ENCODE measurements at places on chromosomes 3 and 15.

DNA sequence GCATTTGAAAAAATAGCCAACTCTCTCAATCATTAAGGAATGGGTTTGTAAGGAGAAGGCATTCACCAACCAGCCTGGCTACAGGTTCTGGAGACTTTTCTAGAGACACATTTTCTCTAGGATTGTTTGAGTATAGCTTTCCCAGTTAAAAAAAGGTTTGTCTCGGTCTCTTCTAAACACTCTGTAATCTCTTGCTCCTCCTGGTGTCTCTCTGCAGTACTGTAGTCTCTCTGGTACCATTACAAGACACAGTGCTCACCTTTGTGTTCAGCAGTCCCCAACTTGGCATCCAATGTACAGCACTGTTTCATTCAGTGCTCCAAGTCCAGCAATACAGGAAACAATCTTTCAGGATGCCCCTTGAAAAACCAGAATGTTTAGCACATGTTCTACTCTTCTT is 534.4 kb downstream of the ZNF385D start:
- no peak for DNase-seq

DNA sequence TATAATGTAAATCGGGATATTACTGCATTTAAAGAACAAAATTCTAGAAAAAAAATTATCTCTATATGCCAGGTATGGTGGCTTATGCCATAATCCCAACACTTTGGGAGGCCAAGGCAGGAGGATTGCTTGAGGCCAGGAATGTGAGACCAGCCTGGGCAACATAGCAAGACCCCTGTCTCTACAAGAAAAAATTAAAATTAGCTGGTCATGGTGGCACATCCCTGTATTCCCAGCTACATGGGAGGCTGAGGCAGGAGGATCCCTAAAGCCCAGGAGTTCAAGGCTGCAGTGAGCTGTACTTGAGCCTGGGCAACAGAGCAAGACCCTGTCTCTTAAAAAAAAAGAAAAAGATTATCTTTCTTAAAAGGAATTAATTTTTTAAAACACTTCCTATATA is 12.8 kb downstream of the SENP7 start:
- DNase-seq, result no peak

DNA sequence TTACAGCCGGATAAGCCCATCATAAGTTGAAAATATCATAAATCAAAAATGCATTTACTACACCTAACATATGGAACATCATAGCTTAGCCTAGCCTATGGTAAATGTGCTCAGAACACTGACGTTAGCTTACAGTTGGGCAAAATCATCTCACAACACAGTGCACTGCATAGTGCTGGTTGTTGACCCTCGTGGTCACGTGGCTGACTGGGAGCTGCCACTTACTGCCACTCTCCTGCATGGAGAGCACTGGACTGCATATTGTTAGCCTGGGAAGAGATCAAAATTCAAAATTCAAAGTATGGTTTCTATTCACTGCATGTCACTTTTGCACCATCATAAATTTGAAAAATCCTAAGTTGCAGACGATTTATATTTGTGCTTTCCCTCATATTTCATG is 94.0 kb upstream of the CACNA2D3 start:
- no peak for DNase-seq

DNA sequence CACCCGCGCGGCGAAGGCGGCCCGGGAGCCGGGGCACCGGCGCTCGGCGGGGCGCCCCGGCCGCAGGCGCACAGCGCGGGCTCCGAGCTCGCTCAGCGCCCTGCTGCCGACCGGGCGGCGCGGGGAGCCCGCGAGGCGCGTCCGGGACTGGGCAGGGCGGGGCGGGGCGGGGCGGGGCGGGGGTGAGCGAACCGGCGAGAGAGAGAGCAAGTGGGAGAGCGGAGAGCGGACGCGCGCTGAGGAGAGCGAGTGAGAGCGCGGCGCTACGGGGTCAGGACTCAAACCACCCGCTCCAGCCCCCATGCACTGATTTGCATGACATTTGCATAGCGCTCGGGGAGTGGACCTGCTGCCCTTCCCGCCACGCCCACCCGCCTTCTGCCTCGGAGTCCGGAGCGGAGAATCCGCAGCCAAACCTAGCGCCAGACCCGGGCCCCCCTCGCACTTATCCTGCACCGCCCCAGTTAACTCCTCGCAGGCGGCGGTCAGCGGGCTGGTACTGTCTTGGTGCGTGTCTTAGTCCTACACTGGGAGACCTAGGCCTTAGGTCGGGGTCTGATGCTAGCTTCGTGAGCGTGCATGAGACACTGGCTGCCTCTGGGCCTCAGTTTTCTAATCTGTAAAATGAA is at the start of gene MYLK:
MYLK (minus strand) TSS at position 130 of the 629 bp plus-strand sequence. CDS start 90,491 bp downstream, outside the sequence.
- no peak for DNase-seq
